ENCODE measurements at places on chromosomes 4 and X.

- H3K27me3 ChIP-seq = no peaks in the 10 kb centered on the region
- H3K27ac ChIP-seq = no peak overlapping the region
- no peaks in the 10 kb centered on the region for H3K36me3 ChIP-seq
- DNase-seq = no peak
- no peaks in the 10 kb centered on the region for H3K4me1 ChIP-seq
- no peak overlapping the region for H3K4me3 ChIP-seq
Observed at GRCh38 chr4:85426366-85426765, 48.6 kb upstream of the ARHGAP24 start.

GRCh38 chr4:7187168-7187535 is 5.2 kb upstream of the SORCS2 start:
- H3K4me1 ChIP-seq = no peaks in the 10 kb centered on the region
- H3K27me3 ChIP-seq = no peaks in the 10 kb centered on the region
- no peak overlapping the region for H3K4me3 ChIP-seq
- DNase-seq = no peak

- no peak overlapping the region for H3K27ac ChIP-seq
- H3K36me3 ChIP-seq = no peaks in the 10 kb centered on the region
- no peak for DNase-seq
- no peaks in the 10 kb centered on the region for H3K27me3 ChIP-seq
Observed at GRCh38 chr4:139567159-139567870, 11.3 kb upstream of the SETD7 start.

GRCh38 chr4:186882293-186882692 is 158.6 kb upstream of the FAT1 start:
- H3K4me3 ChIP-seq = no peak overlapping the region
- no peak overlapping the region for H3K27ac ChIP-seq
- no peaks in the 10 kb centered on the region for H3K4me1 ChIP-seq
- DNase-seq = no peak
- H3K27me3 ChIP-seq = no peaks in the 10 kb centered on the region

- H3K27me3 ChIP-seq = no peaks in the 10 kb centered on the region
- H3K4me1 ChIP-seq = no peaks in the 10 kb centered on the region
- H3K36me3 ChIP-seq = no peaks in the 10 kb centered on the region
- no peak for DNase-seq
- H3K27ac ChIP-seq = no peak within 1 kb of the TSS
Observed at GRCh38 chr4:15469402-15470127, at the start of gene CC2D2A. CC2D2A (plus strand) TSS chr4:15469882; CDS start chr4:15475933, 6,051 bp downstream.

GRCh38 chrX:133796282-133796681 is 189.1 kb downstream of the GPC3 start:
- no peaks in the 10 kb centered on the region for H3K27me3 ChIP-seq
- no peak for DNase-seq
- no peaks in the 10 kb centered on the region for H3K4me1 ChIP-seq
- H3K4me3 ChIP-seq = no peak overlapping the region
- no peaks in the 10 kb centered on the region for H3K36me3 ChIP-seq

DNA sequence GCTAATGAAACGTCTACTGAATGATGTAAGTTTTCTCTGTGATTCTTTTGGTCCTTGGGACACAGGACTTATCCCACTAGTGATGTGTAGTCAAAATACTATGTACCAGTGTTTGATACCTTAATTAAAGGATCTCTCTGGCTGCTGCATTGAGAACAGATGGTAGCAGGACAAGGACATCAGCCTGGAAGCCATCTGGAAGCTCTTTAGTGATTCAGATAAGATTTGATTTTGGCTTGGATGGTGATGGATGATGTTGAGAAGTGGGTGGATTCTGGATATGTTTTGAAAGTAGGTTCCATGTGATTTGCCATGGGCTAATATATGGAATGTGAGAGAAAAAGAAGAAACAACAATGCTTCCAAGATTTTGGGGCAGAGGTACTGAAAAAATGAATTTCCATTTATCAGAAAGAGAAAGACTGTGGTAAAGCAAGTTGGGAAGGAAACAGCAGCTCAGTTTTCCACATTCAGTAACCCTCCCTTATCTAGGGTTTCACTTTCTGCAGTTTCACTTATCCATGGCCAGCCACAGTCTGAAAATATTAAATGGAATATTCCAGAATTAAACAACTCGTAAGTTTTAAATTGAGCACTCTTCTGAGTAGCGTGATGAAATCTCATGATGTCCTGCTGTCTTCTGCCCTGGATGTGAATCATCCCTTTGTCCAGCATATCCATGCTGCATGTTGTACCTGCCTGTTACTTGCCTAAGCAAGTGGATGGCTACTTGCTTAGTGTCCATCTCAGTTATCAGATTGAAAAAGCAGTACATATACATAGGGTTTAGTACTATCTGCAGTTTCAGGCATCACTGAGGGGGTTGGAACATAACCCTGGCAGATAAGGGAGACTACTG is 15.6 kb downstream of the CD38 start:
- peaks cover 3% of the 10 kb centered on the region for H3K4me1 ChIP-seq
- H3K27me3 ChIP-seq = no peaks in the 10 kb centered on the region
- DNase-seq = no peak
- no peaks in the 10 kb centered on the region for H3K36me3 ChIP-seq

DNA sequence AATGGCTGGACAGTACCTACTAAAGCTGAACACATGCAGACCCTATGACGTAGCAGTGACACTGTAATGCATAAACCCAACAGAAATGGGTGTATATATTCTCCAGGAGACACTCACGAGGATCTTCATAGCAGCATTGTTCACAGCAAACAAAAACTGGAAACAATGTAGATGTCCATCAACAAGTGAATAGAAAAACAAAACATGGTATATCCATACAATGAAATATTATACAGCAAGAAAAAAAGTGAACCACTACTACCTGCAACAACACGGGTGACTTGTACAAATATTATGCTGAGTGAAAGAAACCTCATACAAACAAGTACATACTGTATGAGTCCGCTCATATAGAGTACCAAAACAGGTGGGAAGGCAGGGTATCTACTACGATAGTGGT is 16.5 kb downstream of the ARHGEF6 start:
- peaks cover 17% of the 10 kb centered on the region for H3K4me1 ChIP-seq
- DNase-seq = no peak
- no peak overlapping the region for H3K4me3 ChIP-seq
- H3K27ac ChIP-seq = no peak overlapping the region

DNA sequence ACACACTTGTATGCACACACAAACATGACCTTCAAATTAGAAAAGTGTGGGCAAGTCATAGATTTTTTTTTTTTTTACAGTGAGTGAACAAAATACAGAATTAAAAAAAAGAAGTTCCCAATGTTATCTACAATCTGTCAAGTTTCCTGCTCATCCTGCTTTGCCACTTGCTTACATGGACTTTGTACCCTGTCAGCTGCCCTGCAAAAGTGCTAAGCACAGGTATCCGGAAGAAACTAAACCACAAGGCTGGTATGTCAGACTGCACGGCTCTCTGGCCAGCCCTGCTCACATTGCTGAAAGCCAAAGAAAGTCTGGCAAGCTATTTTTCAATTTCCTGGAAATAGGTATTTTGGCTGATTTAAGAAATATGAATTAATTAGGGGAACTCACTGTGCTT is 38.9 kb upstream of the BCLAF3 start:
- no peaks in the 10 kb centered on the region for H3K27me3 ChIP-seq
- H3K4me3 ChIP-seq = no peak overlapping the region
- DNase-seq = no peak

DNA sequence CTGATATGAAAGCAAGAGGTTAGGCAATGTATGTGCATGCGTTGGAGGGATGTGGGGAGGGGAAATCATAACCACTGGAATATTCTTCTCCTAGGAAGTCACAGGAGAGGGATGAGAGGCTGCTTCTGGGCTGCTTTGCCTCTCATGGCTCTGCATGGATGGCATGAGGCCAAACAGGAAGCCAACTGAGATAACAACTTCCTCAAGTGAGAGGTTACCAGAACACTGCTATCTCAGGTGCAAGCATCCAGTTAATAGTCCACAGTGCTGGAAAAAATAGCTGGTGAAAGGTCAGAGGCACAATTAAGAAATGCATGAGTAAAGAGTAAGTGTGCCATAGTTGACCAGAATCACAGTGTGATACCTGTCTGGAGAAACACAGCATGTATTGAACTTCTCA is 113.3 kb downstream of the ELOVL6 start:
- no peak overlapping the region for H3K4me3 ChIP-seq
- H3K27me3 ChIP-seq = no peaks in the 10 kb centered on the region
- H3K4me1 ChIP-seq = peaks cover 11% of the 10 kb centered on the region
- DNase-seq = peak; percentile 9

GRCh38 chr4:96593422-96593821 is 753.5 kb downstream of the PDHA2 start:
- no peak overlapping the region for H3K27ac ChIP-seq
- no peaks in the 10 kb centered on the region for H3K27me3 ChIP-seq

DNA sequence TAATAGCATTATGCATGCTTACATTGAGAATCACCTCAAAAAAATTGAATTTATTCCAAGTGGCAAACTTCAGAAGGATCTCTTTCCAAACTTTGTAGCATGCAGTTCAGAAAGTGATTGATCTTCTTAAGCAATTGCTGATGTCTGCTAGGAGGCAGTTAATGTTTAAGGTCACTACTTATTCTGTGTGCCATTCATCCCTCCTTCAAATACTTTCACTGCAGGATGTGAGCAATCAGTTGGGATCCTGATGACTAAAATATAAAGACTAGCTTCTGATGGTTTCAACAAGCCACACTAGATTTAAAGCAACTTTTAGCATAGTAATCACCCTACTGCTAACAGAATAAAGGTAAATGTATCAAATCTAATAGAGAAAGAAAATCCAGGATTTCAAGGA is 414.1 kb downstream of the ADGRL3 start:
- H3K27ac ChIP-seq = no peak overlapping the region
- H3K4me1 ChIP-seq = no peaks in the 10 kb centered on the region
- H3K27me3 ChIP-seq = no peaks in the 10 kb centered on the region
- no peak for DNase-seq

GRCh38 chr4:113835005-113835404 is 73.5 kb upstream of the CAMK2D start:
- H3K27me3 ChIP-seq = no peaks in the 10 kb centered on the region
- no peak overlapping the region for H3K27ac ChIP-seq
- H3K4me1 ChIP-seq = no peaks in the 10 kb centered on the region

DNA sequence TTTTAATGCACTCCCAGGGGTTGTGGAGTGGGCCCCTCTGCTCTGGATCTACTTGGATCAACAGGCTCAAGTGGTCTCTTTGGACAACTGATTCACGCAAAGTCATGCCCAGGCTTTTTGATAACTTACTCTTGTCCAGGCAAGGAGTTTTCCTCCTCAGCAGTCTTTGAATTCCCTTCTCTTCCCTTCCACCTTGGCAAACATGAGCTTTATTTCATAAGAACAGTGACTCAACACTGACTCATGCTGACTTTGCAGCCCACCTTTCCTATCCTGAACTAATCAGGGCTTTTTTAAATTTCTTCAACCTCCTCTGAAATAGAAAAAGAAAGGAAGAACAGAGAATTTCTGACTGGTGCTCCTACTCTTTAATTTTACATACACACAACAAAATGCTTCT is 132.1 kb upstream of the LDB2 start:
- no peak overlapping the region for H3K27ac ChIP-seq
- no peak overlapping the region for H3K4me3 ChIP-seq
- no peaks in the 10 kb centered on the region for H3K27me3 ChIP-seq
- H3K36me3 ChIP-seq = no peaks in the 10 kb centered on the region
- no peak for DNase-seq

GRCh38 chr4:16807355-16807754 is 91.1 kb downstream of the LDB2 start:
- H3K4me1 ChIP-seq = no peaks in the 10 kb centered on the region
- no peak for DNase-seq
- H3K27ac ChIP-seq = no peak overlapping the region
- H3K36me3 ChIP-seq = no peaks in the 10 kb centered on the region

- H3K36me3 ChIP-seq = no peaks in the 10 kb centered on the region
- H3K27me3 ChIP-seq = no peaks in the 10 kb centered on the region
- H3K4me1 ChIP-seq = no peaks in the 10 kb centered on the region
- DNase-seq = no peak
Observed at GRCh38 chr4:92303621-92304027, at the start of gene GRID2. GRID2 (plus strand) TSS chr4:92303966.

DNA sequence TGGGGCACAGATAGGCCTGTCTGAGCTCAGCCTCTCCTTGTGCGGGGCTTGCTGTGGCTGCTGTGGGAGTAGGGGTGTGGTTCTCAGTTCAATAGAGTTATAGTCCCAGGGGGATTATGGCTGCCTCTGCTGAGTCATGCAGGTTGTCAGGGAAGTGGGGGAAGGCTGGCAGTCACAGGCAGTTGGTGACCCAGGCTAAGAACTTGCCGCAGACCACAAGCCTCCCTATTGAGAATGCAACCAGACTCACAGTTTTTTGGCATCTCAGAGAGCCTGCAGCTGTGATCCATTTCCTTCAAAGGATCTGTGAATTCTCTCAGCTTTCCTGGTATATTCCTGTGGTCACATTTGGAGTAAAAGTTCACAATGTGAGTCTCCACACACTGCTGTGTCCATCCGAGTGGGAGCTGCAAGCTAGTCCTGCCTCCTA is 364.9 kb downstream of the ZNF674 start:
- H3K4me3 ChIP-seq = no peak overlapping the region
- DNase-seq = no peak
- H3K4me1 ChIP-seq = no peaks in the 10 kb centered on the region
- no peaks in the 10 kb centered on the region for H3K36me3 ChIP-seq
- H3K27ac ChIP-seq = no peak overlapping the region

DNA sequence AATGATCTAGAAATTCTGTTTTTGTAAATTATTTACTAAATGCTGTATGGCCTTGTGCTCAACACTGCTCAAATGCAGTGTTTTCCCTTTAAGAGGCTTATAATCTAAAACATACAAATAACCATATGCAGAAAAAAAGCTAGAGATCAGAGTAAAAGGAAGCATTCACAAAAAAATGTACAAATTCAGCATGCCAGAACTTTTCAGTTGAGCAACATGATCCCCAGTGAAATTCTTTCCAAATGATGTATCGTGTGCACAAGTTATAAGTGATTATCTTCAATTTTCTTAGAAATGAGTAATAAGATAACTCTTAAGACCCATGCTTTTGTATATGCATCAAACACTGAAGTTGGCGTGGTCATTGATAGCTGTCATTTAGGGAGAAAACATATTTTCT is 5.0 kb downstream of the GPC3 start:
- H3K4me1 ChIP-seq = no peaks in the 10 kb centered on the region
- no peaks in the 10 kb centered on the region for H3K27me3 ChIP-seq
- no peak for DNase-seq
- no peaks in the 10 kb centered on the region for H3K36me3 ChIP-seq

DNA sequence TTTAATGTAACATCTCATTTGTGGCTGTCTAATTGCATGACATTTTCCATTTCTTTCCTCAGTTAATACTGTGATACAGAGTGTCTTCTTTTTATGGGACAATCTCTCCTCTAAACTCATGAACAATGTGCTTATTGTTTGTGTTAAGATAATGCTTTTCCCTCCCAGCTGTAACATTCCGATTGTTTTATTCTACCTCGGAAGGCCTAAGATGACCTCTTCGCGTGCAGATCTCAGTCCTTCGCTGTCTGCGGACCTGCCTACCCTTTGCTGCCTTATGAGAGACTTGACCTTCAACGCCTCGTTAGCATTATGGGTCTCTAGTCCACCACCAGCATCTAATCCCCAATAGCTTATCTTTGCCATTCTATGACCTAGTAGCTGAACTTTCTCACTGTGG is 29.8 kb upstream of the ZFP42 start:
- no peaks in the 10 kb centered on the region for H3K36me3 ChIP-seq
- H3K4me3 ChIP-seq = no peak overlapping the region
- no peaks in the 10 kb centered on the region for H3K4me1 ChIP-seq
- H3K27me3 ChIP-seq = no peaks in the 10 kb centered on the region

GRCh38 chr4:119493419-119493818 is 135.2 kb downstream of the PDE5A start:
- no peak overlapping the region for H3K27ac ChIP-seq
- no peak overlapping the region for H3K4me3 ChIP-seq
- no peaks in the 10 kb centered on the region for H3K4me1 ChIP-seq
- no peaks in the 10 kb centered on the region for H3K36me3 ChIP-seq
- DNase-seq = no peak

GRCh38 chr4:87377816-87378215 is 13.2 kb downstream of the HSD17B11 start:
- no peak for DNase-seq
- no peaks in the 10 kb centered on the region for H3K4me1 ChIP-seq
- H3K27ac ChIP-seq = no peak overlapping the region
